ENCODE measurements at places on chromosomes 1 and 21.

- no peak for DNase-seq
Observed at GRCh38 chr1:228061411-228062084, 21.0 kb upstream of the ARF1 start.

DNA sequence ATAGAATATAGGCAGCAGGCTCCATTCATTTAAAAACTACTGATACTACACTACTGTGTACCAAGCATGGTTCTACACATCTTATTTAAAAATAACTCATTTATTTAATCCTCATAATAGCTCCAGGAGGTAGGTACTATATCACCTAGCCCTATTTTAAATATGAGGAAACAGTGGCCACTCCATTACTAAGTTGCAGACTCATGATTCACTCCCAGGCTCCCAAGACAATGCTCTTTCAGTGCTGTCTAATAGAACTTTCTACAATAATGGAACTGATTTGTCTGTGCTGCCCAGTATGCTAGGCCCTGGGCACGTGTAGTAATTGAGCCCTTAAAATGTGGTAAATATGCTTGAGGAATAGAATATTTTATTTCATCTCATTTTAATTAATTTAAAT is 357.1 kb downstream of the LTN1 start:
- DNase-seq: no peak

- DNase-seq: no peak
Observed at GRCh38 chr1:72280711-72281110, 1.6 kb downstream of the NEGR1 start.

GRCh38 chr1:27878787-27879335 is 6.5 kb downstream of the THEMIS2 start:
- no peak for DNase-seq

DNA sequence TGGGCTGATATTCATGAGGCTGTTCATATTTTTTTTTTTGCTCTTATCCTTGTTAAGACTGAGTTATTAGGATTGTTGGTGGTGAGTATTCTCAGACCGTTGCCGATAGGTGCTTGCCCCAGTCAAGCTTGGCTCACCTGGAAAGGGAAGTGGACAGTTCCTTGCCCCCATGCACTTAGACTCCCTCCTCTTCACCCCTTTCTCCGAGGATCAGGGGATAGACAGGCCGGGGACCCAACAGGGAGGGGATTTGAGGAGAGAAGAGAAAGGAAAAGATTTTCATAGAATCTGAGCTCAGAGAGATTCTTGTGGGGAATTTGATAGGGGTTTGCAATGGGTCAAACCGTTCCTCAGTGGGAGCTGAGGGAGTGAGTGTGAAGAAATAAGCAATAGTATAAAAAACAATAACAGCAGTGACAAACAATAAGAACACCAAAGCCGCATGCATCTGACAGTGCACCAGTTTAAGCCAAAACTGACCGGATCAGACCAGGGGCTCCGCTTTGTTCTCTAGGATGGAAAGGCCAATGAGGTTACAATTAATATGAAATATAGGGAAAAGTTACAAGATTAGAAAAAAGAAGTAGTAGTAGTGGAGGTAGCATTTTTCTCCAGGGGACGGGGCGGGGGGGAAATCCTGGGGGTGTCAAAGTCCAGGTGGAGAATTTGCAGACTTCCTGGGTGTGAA is 8.9 kb downstream of the PAX7 start:
- DNase-seq: no peak

All from NCI-H2227 treated with DMSO at 0.1 percent for 48 hours (cell line).